HT1080 (cell line): ENCODE measurements at places on chromosomes 16 and 17.

GRCh38 chr17:18256351-18256750 lies 2.2 kb downstream of the FLII start:
- DNase-seq = no peak

GRCh38 chr17:21388066-21388465 lies 11.9 kb downstream of the KCNJ12 start:
- no peak for DNase-seq

GRCh38 chr17:77098884-77099545 lies 41.8 kb upstream of the SEC14L1 start:
- DNase-seq = no peak

GRCh38 chr17:42548070-42548837 lies 4.5 kb upstream of the HSD17B1 start:
- DNase-seq = no peak

GRCh38 chr17:4163951-4164350 lies 21.0 kb downstream of the CYB5D2 start:
- no peak for DNase-seq
